ENCODE measurements at places on chromosomes 3 and 15.
A peak's percentile ranks its signal among the peaks of the same experiment; 100 is the strongest.

GRCh38 chr3:123080864-123081562 lies 14.2 kb downstream of the PDIA5 start:
- DNase-seq = no peak

GRCh38 chr3:69819282-69819681 lies 80.0 kb downstream of the MITF start:
- DNase-seq = no peak

DNA sequence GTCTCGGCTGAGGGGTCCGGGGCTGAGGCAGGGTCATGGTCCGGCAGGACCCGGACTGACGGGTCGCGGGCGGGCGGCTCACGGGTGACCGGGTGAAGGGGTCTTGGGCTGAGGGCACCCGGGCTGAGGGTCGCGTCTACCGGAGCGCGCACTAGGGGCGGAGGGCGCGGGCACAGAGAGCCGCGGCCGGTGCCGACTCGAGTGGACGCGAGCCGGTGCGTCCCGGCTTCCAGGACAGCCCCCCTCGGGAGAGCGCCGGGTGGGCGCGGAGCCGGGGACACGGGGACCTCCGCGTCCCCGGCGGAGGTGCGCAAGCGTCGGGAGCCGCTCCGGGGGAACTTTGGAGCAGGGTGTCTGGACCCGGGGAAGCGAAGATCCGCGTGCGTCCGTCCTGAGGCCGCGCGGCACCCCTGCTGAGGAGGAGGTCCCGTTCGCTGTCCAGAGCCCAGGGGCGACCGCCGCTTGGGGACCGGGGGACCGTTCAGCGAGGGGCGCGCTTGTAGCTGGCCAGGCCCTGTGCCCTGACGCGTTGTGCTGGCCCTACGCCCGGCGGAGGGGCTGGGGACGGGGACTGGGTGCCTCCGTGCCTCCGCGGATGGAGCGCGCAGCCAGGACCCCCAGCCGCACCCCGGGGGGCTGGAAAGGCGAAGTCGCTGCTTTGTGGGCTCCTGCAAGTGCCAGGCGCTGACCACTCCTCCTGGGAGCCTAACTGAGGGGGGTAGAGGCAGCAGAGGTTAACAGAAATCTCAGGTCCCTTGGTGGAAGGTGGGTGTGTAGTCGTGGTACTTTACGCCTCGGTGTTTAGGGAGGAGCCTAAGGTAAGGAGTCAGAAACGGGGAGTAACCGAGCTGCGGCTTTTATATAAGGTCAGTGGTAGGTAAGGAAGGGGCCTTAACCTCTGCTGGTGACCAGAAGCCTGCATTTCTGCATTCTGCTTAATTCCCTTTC lies at the start of gene PPARG:
Gene PPARG (plus strand): TSS at position 889 of the 948 bp plus-strand sequence. CDS start 90,642 bp downstream, outside the sequence.
- DNase-seq = no peak

DNA sequence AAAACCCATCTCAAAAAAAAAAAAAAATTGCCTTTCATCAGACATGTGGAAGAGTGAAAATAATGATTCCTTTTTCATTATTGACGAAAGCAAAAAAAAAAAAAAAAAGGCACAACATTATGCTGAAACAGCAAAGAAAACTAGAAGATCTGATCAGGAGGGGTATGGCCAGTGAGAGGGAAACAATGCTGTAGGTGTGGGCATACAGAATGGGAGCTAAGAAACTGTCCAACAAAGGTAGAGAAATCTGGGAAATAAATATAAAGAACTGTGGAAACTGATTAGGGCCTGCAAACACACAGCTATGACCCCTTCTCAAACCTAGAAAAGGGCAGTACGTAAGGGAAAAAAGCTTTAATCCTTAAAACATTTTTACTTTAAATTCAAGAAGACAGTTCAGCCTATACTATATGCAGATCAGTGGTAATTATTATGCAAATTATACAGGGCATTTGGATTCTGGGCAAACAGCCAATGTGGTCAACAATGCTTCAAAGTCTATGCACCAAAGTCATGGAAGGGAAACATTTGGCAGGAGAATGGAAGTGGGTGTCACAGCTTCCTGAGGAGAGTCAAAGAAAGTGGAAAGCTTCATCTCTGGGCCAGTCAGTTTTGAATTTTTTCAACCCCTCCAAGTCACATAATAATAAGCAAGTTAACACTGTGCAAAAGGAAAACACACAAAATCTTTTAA lies 68.3 kb upstream of the SLC12A8 start:
- DNase-seq = no peak

- no peak for DNase-seq
Measured at GRCh38 chr3:194854206-194854605, 168.5 kb downstream of the FAM43A start.

GRCh38 chr3:101391413-101391950 lies 71.1 kb upstream of the IMPG2 start:
- DNase-seq = no peak

DNA sequence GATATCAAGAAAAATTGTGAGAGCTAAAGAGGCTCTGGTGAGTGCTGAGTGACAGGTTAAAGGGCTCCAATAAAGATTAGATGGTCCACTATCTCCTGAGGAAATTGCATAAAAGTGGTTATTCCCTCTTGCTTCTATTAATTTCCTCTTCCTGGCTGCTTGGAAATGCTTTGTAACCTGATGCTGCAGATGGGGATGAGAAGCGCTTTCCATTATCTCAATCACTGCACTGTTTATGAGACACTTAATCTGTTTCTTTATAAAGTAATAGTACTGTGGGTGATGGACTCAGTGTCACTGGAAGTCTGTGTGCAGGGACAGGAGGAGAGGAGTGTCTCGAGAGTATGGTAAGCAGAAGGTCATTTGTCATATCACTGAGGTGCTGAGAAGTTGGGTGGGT lies 305.3 kb downstream of the EPHB1 start:
- no peak for DNase-seq

DNA sequence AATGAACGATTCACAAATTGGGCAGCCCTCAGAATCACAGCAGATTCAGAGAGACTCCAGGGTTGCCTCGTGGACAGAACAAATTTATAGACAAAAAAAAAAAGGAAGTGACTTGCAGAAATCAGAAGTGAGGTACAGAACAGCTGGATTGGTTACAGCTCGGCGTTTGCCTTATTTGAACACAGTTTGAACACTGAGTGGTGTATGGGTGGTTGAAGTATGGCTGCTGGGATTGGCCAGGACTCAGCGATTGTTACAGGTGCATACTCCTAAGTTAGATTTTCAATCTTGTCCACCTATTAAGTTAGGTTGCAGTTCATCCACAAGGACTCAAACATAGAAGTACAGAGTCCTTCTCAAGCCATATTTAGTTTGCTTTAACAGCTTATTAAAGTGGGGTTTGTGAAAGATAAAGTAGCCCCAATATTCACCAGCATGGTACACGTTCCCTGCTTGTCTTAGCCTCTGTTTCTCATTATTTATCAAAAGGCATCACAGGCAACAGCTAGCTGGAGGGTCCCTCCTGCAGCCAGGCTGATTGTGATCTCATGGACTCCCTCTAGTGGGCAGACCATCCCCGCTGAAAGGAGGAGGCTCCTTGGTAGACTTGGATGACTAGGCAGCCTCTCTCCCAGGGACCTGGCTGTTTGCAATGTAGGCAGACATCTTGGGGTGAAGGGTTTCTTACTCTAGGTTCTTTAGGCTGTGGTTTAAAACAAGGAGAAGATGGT lies 17.6 kb upstream of the ALDH1L1 start:
- peak; percentile 18 for DNase-seq

- no peak for DNase-seq
Measured at GRCh38 chr3:66996696-66997095, 1.4 kb upstream of the KBTBD8 start.

- DNase-seq = no peak
Measured at GRCh38 chr15:63408524-63408923, 26.9 kb upstream of the CA12 start.
